ENCODE measurements at places on chromosomes 2 and 18. TPM values are rescaled to one million over a fixed set of nuclear protein-coding genes. Genes with fewer than 3 reads are reported as not detected.

DNA sequence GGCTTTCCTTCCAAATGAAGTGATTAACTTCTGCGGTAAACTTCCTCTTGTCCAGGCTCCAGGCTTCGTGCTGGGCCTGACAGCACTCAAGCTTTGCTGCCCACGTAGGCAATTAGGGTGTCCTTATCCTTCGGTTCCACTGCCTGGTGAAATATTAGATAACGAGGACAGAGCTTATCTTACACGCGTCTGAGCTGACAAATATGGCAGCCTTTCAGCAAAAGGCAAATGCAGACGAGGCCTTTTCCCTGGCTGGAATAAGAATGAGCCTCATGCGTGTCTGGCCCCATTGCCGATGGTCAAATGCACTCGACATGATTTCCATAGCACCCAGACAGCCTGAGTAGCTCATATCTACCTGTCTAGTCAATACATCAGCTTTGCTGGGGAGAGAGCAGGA, 141.5 kb downstream of the FAM210A start:
- no peak for DNase-seq

Gene TTC32
- total RNA-seq: 6.5 TPM

Gene AMER3
- total RNA-seq: not detected

GRCh38 chr2:55995211-55995610, 71.6 kb upstream of the EFEMP1 start:
- DNase-seq: no peak

GRCh38 chr18:21306368-21306767, 64.3 kb downstream of the GREB1L start:
- DNase-seq: no peak

DNA sequence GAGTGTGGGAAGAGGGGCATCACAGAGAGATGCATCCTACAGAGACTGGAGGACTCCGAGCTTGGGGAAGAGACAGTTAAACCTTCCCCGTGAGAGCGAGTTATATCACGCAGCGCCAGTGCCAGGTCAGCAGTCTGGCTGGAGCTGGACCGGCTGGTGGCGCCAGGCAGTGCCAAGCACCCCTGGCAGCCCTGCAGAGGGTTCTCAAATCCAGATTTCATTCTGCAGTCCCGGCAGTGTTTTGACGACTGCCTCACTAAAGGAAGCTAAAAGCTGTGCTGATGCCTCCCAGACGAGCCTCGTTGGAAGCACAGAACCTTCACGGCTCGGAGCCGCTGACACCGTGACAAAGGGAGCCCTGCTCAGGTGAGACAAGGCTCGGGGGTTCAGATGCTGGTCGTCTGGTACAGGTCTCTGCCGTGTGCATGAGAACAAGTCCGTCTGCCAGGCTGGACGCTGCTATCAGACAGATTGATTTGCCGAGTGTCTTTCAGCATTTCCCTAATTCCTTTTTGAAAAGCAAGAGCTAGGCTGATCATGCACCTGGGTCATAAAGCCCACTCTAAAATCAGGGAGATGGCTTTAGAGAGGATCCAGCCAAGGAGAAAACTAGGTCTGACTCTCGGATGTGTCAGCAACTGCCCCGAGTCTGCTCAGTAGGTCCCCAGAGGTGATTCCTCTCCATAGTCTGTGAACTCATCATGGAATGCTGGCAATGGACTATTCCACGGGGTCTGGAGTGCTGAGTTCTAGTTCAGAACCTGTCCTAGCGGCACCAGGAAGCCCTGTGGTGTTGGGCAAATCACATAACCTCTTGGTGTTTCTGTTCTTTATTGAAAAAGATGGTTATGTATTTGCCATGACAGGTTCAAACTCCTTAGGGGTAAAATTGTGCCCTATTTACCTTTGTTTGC, 240.6 kb downstream of the SOX11 start:
- peak; percentile 55 for DNase-seq

Gene DES
- 7,519 TPM for total RNA-seq

GRCh38 chr2:13986119-13986720, 646.3 kb upstream of the LRATD1 start:
- DNase-seq: no peak

DNA sequence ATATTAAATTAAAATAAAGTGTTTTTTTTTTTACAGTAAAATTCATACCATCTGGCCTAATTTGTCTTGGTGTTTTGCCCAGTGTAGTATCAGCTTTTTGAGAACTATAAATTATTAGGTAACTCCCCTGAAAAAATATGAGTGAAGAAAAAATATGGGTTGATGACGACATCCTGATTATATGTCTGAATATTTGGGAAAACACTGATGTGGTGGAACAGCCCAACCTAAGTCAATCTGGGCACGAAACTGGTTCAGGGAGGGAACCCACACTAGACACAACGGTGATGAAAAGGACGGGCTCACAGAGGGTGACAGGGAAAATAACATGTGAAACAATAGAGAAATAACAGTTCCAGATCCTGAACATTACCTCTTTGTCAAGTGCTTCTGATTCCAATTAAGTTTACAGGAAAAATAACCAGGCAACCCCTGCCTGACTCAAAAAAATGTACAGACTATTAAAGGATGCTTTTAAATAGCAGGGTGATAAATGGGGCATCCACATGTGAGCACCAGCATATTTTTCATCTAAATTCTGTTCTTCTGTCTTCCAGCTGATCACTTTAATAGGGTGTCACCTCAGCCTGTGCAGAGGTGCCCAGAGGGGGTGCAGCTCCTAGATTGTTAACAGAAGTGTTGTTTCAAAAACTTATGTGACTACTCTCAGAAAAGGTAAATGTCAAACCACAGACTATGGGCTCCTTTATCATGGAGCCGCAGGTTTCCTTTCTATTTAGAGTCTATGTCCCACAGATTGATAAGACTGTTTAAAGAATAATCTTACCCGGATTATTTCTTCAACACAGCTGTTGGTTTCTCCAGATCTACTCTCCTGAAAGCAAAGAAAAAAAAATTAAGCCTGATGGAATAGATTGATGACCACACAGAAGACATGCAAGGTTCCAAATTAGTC, 305.4 kb downstream of the AFF3 start:
- no peak for DNase-seq

- no peak for DNase-seq
Observed at GRCh38 chr18:13539843-13540476, 186.4 kb downstream of the FAM210A start.

DNA sequence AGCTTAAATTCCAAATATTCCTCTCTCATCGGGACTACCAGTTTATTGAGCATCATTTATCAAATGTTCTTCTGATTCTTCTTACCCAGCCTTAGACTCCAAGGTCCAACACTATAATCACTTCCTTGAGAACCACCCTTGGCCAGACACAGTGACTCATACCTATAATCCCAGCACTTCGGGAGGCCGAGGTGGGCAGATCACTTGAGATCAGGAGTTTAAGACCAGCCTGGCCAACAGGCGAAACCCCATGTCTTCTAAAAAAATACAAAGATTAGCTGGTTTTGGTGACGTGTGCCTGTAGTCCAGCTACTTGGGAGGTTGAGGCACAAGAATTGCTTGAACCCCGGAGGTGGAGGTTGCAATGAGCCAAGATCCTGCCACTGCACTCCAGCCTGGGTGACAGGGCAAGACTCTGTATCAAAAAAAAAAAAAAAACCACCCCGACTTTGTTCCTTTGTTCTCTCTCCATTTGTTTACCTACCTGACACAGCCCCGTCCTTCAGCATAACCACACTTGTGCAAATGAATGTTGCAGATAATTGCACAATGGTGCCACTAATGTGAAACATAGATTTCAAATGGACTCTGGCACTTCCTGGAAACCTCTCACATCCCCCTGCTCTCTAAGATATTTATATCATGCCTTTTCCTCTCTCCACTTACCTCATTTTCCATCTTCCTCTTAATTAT, 38.9 kb upstream of the LPIN2 start:
- DNase-seq: no peak
